ENCODE measurements at places on chromosomes 2 and 18. TPM values are rescaled to one million over a fixed set of nuclear protein-coding genes. Genes with fewer than 3 reads are reported as not detected.

- H3K4me3 ChIP-seq: no peak overlapping the region
- H3K4me1 ChIP-seq: peaks cover 8% of the 10 kb centered on the region
- H3K27ac ChIP-seq: no peak overlapping the region
- no peaks in the 10 kb centered on the region for H3K36me3 ChIP-seq
- H3K27me3 ChIP-seq: peaks cover 58% of the 10 kb centered on the region
- peak; percentile 59 for DNase-seq
Observed at GRCh38 chr2:102615620-102616436, 3.5 kb upstream of the SLC9A2 start.

DNA sequence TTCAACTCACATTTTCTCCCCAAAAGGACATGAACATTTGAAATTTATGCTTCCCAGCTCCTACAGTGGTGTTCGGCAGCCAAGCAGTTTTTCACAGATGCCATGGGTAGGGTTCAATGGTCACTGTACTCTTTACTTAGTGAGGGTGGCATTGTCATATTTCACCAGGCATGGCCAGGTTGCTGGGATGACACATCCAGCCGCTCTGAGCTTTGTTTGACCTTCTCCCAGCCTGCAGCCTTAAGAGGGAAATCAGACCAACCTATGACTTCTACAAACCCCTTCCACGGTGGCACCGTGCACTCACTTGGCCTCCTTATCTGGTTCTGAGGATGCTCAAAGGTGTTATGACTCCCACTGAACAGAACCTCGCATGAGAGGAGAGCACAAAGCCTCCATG is 108.4 kb upstream of the SH3BP4 start:
- H3K27me3 ChIP-seq: peaks cover 3% of the 10 kb centered on the region
- no peak overlapping the region for H3K27ac ChIP-seq
- no peaks in the 10 kb centered on the region for H3K4me1 ChIP-seq
- no peak for DNase-seq
- no peaks in the 10 kb centered on the region for H3K36me3 ChIP-seq

DNA sequence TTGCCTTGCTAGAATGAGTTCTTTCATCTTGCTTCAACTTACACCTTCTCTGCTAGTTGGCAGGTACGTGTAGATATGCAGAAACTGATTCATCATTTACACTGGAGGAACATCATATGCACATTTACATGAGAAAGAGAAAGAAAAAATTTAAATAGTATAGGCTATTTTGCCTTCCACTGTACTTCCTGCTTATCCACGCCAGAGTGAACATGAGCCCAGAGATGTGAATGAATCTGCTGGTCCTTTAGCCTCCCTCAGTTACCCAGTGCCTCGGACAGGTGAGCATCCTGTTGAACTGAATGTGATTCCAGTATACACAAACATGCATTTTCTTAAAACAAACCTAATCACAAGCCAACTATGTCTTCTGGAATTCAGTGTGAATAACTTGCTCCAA is 83.6 kb downstream of the SESTD1 start:
- DNase-seq: no peak
- H3K4me3 ChIP-seq: no peak overlapping the region
- H3K27ac ChIP-seq: peak overlapping the region; percentile 28
- H3K4me1 ChIP-seq: peaks cover 7% of the 10 kb centered on the region

The C2orf74 gene
- total RNA-seq: 7.6 TPM

GRCh38 chr2:23708771-23709170 is 218.2 kb downstream of the ATAD2B start:
- H3K36me3 ChIP-seq: peaks cover 4% of the 10 kb centered on the region
- H3K4me1 ChIP-seq: no peaks in the 10 kb centered on the region

The TLX2 gene
- total RNA-seq: 0.69 TPM

GRCh38 chr18:24628326-24628725 is 167.9 kb downstream of the HRH4 start:
- no peak overlapping the region for H3K4me3 ChIP-seq
- H3K4me1 ChIP-seq: no peaks in the 10 kb centered on the region
- no peak overlapping the region for H3K27ac ChIP-seq
- no peak for DNase-seq
- H3K36me3 ChIP-seq: no peaks in the 10 kb centered on the region

GRCh38 chr18:75216212-75216910 is 5.8 kb downstream of the TSHZ1 start:
- H3K27ac ChIP-seq: peak overlapping the region; percentile 79
- peak overlapping the region; percentile 76 for H3K4me3 ChIP-seq
- no peaks in the 10 kb centered on the region for H3K27me3 ChIP-seq
- peaks cover 3% of the 10 kb centered on the region for H3K36me3 ChIP-seq
- H3K4me1 ChIP-seq: peaks cover 44% of the 10 kb centered on the region
- no peak for DNase-seq

DNA sequence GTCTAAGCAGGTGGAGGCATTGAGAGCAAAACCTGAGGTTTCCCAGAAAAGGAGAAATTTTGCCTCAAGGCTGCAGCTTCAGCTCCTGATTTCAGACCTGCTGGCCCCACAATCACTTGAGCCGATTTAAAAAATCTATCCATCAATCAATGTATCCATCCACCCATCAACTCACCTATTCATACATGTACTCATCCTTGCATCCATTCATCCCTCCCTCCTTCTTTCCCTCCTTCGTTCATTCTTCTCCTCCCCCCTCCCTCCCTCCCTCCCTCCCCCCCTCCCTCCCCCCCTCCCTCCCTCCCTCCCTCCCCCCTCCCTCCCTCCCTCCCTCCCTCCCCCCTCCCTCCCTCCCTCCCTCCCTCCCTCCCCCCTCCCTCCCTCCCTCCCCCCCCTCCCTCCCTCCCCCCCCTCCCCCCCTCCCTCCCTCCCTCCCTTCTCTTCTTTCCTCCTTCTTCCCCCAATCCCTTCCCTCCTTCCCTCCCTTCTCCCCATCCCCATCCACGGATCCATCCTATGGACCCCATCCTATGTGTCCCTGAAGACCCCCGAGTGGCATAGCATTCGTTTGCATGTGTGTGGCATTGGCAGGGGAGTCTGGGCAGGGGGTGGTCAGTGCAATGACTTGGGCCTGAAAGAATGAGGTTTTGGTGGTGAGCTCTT is 6.1 kb upstream of the PXDN start:
- DNase-seq: no peak
- H3K27ac ChIP-seq: no peak overlapping the region
- H3K4me3 ChIP-seq: no peak overlapping the region
- H3K4me1 ChIP-seq: peaks cover 4% of the 10 kb centered on the region
- peaks cover 21% of the 10 kb centered on the region for H3K27me3 ChIP-seq

GRCh38 chr18:46169464-46169941 is 65.3 kb downstream of the HAUS1 start:
- H3K36me3 ChIP-seq: peaks cover 8% of the 10 kb centered on the region
- no peak for DNase-seq
- no peaks in the 10 kb centered on the region for H3K27me3 ChIP-seq
- peak overlapping the region; percentile 24 for H3K4me3 ChIP-seq
- H3K27ac ChIP-seq: peak overlapping the region; percentile 45

The MRO gene
- not detected for total RNA-seq

DNA sequence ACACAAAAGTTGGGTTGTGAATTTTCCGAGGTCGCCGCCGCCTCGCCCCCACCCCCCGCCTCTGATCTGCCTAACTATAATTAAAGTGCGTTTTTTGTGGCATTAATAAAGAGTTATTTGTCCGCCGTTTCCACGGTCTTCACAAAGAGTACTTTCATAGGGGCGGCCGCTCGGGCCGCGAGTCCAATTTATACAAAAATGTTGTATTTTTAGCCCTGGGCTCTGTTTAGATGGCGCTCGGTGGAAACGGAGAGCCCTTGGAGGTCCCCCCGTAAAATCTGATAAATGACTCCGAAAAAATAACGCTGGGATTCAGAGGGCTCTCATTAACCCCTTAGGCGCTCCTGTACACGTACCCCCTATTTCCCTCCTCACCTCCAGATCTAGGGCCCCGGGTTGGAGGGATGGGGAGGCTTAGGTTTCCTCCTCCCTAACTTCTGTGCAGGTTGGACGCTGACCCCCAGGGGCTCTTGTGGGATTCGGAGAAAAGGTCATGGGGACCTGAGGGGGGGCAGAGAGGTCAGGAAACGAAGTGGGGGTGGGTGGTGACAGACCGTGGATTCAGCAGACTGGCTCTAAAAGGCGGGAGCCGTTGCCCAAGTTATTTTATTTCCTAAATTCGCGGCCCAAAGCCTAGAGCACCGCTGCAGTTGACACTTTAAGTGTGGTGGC is 1.9 kb downstream of the CYP26B1 start:
- H3K36me3 ChIP-seq: peaks cover 6% of the 10 kb centered on the region
- DNase-seq: peak; percentile 26
- peaks cover 67% of the 10 kb centered on the region for H3K27me3 ChIP-seq
- peak overlapping the region; percentile 58 for H3K27ac ChIP-seq
- H3K4me3 ChIP-seq: peak overlapping the region; percentile 70

The ZBTB7C gene
- total RNA-seq: not detected

DNA sequence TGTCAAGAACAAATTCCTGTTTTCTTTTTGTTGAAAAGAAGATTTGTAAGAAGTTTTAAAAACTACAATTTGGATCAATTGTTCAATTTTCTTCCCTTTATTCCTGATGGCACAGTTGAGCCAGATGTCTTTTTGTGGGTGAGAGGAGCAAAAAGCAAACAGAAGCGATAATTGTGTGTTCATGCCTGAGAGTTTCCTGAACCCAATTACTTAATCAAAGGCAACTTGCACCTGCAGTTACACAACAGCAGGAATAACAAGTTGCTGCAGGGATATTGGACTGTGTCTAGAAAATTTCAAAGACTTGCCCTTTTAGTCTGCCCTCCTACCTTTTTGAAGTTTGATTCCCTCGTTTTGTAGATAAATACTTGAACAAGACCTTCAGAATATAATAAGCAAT is 383.6 kb downstream of the DSEL start:
- no peak for DNase-seq
- H3K36me3 ChIP-seq: no peaks in the 10 kb centered on the region
- H3K27me3 ChIP-seq: peaks cover 5% of the 10 kb centered on the region

GRCh38 chr2:180411661-180412060 is 404.6 kb upstream of the CWC22 start:
- H3K27ac ChIP-seq: no peak overlapping the region
- H3K4me1 ChIP-seq: no peaks in the 10 kb centered on the region
- H3K36me3 ChIP-seq: no peaks in the 10 kb centered on the region
- no peak for DNase-seq
- H3K4me3 ChIP-seq: no peak overlapping the region

DNA sequence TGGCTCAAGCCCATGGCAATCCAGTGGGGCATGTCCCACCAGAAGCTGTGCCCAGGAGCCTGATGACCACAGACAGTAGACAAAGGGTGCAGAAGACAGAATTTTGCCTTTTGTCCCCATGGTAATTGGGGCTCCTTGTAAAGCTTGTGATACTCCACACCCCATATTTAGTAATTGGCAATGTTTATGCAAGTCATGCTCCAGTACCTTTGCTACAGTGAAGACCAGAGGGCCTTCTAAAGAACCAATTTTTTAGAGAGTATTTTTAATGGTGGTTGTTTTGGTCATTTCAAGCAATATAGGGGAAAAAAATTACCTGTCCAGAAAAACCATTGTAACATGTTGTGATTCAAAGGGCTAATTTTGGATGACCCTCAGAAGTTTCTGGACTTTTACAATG is 194.8 kb downstream of the ANAPC1 start:
- H3K4me3 ChIP-seq: no peak overlapping the region
- no peaks in the 10 kb centered on the region for H3K36me3 ChIP-seq
- peaks cover 8% of the 10 kb centered on the region for H3K27me3 ChIP-seq
- DNase-seq: no peak
- no peak overlapping the region for H3K27ac ChIP-seq
- H3K4me1 ChIP-seq: no peaks in the 10 kb centered on the region

The TBR1 gene
- total RNA-seq: not detected

- no peaks in the 10 kb centered on the region for H3K4me1 ChIP-seq
- H3K4me3 ChIP-seq: no peak overlapping the region
- H3K27ac ChIP-seq: no peak overlapping the region
- no peaks in the 10 kb centered on the region for H3K27me3 ChIP-seq
Observed at GRCh38 chr18:8391068-8391467, 218.2 kb upstream of the RAB12 start.

GRCh38 chr2:225100856-225101294 is 58.6 kb upstream of the DOCK10 start:
- no peak overlapping the region for H3K27ac ChIP-seq
- no peaks in the 10 kb centered on the region for H3K27me3 ChIP-seq
- no peaks in the 10 kb centered on the region for H3K4me1 ChIP-seq
- no peak for DNase-seq
- no peaks in the 10 kb centered on the region for H3K36me3 ChIP-seq

DNA sequence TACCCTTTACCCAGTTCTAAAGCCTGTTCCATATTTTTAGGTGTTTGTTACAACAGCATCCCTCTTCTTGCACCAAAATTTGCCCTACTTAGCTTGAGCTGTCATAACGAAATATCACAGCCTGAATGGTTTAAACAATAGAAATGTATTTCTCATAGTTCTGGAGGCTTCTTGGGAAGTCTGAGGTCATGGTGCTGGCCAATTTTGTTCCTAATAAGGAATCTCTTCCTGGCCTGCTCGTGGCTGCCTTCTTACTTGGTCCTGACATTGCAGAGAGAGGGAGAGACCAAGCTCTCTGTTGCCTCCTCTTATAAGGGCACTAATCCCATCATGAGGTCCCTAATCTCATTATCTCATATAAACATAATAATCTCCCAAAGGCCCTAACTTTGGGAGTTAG is 267.8 kb downstream of the PID1 start:
- DNase-seq: no peak
- no peaks in the 10 kb centered on the region for H3K36me3 ChIP-seq
- H3K27ac ChIP-seq: no peak overlapping the region
- no peaks in the 10 kb centered on the region for H3K27me3 ChIP-seq
- H3K4me3 ChIP-seq: no peak overlapping the region

DNA sequence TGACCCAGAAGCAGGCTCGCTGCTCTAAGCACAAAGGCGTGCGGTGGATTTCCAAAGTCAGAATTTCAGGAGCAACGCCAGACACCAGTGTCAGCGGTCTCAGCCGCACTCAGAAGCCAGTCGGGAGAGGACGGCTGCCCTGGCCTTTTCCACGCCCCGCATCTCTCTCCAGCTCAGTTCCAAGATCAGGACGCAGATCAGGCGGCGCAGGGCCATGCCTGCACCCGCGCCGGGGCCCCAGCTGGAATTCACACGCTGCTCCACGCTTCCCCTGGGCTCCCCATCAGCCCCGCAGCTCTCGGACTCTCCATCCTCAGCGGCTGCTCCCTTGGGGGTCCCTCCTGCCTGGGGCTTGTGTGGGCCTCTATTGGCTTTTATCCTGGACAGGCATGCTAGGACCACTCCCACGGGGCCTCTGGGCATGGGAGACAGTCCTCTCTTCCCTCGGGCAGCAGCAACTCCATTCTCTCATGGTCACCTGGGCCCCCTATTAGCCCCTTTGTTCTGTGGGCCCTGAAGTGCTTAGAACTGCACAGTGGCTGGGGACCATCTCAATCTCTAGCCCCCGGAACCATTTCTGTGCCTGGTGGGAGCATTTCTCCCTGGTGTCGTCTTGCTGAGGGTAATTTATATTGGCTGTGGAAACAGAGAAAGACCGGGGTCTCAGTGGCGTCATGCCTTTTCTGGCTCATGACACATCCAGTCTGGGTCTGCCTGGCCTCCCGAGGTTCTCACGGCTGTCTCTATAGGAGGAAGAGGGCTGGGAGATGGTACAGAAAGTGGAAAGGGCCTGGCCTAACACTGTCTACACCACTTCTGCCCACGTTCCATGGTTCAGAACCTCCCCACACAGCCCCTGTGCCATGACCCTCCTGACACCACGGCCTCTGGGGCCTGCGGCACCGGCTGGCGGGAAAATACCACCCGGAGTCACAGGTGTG is 14.9 kb upstream of the TMEM18 start:
- no peaks in the 10 kb centered on the region for H3K4me1 ChIP-seq
- H3K36me3 ChIP-seq: no peaks in the 10 kb centered on the region
- DNase-seq: no peak
- H3K27me3 ChIP-seq: peaks cover 22% of the 10 kb centered on the region
- no peak overlapping the region for H3K4me3 ChIP-seq

Measured in activated naive CD8-positive, alpha-beta T cell treated with anti-CD3 and anti-CD28 coated beads, Interleukin-2, amount 10 ng/mL, durations not matched to agents 7 days and 5 days (primary cell).